NCI-H1417 treated with DMSO at 0.1 percent for 48 hours (cell line): ENCODE measurements at places on chromosomes 2 and 18.

GRCh38 chr2:60416221-60417008 is 137.0 kb downstream of the BCL11A start:
- no peak for DNase-seq

DNA sequence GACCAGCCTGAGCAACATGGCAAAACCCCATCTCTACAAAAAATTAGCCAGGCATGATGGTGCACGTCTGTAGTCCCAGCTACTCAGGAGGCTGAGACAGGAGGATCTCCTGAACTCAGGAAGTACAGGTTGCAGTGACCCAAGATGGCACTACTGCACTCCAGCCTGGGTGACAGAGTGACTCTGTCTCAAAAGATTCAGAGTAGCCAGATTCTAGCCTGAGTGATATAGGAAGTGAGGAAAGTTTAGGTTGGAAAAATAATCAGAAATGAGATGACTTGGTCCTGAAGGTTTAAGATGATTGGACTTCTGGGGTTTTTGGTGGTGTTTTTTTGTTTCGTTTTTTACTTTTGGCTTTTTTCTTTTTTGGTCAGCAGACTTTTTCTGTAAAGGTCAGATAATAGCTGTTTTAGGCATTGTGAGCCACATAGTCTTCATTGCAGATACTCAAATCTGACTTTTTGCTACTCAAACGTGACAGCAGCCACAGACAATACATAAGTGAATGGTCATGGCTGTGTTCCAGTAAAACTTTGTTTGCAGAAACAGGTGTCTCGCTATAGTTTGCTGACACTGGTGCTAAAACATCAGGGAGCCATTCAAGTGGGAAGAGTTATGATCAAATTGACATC is 104.1 kb upstream of the UBXN4 start:
- DNase-seq = no peak

DNA sequence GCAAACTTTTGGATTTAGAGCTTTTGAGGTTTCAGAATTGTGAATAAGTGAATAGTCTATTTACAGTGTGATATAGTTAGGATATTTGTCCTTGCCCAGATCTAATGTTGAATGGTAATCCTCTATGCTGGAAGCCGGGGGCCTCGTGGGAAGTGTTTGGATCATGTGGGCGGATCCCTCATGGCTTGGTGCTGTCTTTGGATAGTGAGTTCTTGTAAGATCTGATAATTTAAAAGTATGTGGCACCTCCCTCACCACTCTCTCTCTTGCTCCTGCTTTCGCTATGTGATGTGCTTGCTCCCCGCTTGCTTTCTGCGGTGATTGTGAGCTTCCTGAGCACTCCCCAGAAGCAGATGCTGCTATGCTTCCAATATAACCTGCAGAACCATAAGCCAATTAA is 128.0 kb upstream of the KCNJ3 start:
- no peak for DNase-seq

DNA sequence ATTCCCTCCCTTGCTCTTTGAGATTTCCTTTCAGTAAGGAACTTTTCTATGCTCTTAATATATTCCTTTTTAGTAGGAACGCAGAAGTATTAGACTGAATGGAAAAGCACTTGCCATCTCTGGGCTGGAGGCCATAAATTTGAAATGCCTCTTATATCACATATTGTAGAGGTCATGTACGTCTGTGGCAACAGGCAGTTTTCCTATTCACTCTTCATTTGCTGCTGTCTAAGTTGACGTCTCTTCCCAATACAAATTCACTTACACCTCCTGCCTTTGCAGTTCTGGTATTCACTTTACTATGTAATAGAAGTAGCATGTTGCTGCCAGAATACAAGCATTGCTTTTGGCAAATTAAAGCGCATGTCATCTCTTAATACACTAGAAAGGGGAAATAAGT is 34.7 kb downstream of the MGAT4A start:
- no peak for DNase-seq

DNA sequence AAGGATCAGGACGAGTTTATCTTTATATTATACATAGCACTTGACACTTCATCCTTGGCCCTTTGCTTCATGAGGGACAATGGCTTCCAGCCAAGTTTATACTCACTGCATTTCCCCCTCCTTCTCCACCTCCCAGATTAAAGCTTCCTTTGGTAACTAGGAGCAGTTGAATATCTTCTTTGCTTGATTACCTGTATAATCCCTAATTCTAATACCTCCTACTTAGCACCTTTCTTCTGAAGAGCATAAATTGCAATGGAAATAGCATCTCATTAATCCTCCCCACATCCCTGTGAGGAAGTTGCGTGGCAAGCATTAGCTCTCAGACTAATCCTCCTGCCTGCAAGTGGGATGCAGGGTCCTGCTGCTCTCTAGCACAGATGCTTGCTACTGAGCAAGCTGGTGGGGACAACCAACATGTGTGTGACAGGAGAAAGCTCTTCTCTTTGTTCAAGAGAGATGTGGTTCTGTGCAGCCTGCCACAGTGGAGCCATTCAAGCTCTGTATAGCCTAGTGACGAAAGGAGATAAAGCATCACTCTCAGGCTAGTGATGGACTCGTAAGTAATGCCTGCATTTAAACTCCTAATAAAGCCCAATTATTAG is 19.1 kb downstream of the KLHL14 start:
- no peak for DNase-seq
